ENCODE measurements at places on chromosomes 1 and 21.

DNA sequence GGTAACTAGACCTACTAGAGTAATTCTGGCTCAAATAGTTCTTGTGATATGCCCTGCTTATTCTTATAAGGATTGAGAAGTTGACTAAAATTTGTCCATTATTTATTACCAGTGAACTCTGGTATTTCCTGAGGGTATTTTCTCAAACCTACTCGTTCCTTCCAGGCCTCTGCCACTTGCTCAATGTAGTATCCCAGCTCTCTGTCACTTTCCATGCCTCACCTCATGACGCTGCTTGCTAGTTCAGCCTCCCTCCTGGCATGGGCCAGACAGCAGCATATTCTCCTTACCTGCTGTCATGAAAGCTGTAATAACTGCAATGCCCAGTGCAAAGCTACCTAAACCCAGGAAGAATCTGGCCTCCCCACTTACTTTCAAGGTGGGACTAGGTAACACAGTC is 602.9 kb upstream of the ADAMTS5 start:
- no peak for DNase-seq

GRCh38 chr1:17550729-17551584 is 11.5 kb downstream of the ARHGEF10L start:
- DNase-seq, result no peak

GRCh38 chr21:15893902-15894301 is 164.1 kb downstream of the USP25 start:
- DNase-seq, result no peak

- DNase-seq, result no peak
These were observed 6.7 kb downstream of the LRRC38 start for GRCh38 chr1:13507075-13507474.

DNA sequence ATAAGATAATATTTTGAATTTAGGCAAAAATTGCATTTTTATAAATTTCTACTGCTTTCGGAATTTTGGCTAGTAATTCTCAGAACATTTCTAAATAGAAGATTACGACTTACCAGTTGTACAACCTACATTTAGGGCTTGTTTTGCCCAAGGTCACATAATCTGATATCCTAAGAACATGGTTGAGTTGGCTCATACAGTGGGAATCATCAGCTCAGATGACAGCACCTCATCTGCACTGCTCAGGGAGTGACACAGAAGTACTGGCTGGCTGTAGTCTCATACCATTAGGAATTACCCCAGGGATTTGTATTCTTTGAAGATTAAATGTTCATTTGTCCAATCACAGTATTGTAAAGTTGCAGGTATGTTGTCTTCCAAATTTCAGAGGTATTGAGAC is 217.6 kb downstream of the ADGRL2 start:
- DNase-seq, result no peak

- peak; percentile 22 for DNase-seq
These were observed 1.7 kb upstream of the DUSP10 start for GRCh38 chr1:221743416-221744208.

GRCh38 chr21:15003463-15004135 is 61.2 kb downstream of the NRIP1 start:
- no peak for DNase-seq

- DNase-seq, result no peak
These were observed 56.6 kb downstream of the SMYD2 start for GRCh38 chr1:214337511-214337910.

GRCh38 chr1:208009706-208010444 is 99.0 kb upstream of the CD34 start:
- DNase-seq, result no peak

GRCh38 chr1:221556435-221556834 is 185.5 kb downstream of the DUSP10 start:
- no peak for DNase-seq

DNA sequence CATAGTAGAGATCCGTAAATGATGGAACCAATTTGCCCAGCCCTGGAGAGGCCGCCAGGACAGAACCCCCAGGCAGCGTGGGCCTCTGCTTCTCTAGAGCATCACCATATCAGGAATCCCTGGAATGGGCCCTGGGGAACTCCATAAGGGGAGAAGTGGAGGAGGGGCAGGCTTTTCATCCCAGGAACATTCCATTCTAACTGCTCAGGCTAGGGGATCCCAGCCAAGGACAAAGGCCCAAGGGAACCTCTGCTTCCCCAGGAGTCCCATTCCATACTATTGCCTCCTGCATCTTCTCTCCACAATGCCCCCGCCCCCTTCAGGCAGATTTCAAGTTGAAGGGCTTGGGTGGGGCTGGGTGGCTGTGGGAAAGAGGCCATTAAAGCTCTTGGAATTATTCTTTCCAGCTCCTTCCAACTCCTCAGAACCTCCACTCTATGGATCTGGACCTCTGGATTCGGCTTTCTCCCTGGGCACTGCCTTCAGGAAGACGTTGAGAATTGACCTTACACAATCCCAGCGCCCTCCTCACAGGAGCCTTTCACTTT is 6.0 kb downstream of the TRNP1 start:
- DNase-seq, result peak; percentile 76

GRCh38 chr1:42933610-42934491 is 24.8 kb downstream of the SLC2A1 start:
- no peak for DNase-seq

GRCh38 chr1:55386456-55386855 is 171.3 kb upstream of the USP24 start:
- DNase-seq, result no peak

GRCh38 chr1:235090406-235091069 is 38.1 kb downstream of the TOMM20 start:
- DNase-seq, result no peak

DNA sequence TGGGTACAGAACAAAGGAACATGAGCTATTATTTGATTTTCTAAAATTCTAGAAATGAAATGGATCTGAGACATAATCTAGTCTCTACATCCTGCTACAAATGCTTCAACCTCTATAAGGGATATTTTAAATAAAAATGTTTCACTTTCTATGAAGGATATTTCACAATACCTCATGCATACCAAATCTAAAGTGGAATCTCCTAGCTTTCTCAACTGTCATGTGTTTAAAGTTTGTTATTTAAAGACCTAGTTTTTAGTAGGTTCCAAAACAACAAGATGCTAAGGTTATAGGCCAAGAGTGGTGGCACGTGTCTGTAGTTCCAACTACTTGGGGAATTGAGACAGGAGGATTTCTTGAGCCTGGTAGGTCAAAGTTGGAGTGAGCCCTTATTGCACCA is 47.6 kb downstream of the KDM5B start:
- DNase-seq, result no peak

- DNase-seq, result no peak
These were observed 41.4 kb downstream of the CDC7 start for GRCh38 chr1:91541918-91542533.
